ENCODE measurements at places on chromosomes 2 and 18.
A peak's percentile ranks its signal among the peaks of the same experiment; 100 is the strongest.

DNA sequence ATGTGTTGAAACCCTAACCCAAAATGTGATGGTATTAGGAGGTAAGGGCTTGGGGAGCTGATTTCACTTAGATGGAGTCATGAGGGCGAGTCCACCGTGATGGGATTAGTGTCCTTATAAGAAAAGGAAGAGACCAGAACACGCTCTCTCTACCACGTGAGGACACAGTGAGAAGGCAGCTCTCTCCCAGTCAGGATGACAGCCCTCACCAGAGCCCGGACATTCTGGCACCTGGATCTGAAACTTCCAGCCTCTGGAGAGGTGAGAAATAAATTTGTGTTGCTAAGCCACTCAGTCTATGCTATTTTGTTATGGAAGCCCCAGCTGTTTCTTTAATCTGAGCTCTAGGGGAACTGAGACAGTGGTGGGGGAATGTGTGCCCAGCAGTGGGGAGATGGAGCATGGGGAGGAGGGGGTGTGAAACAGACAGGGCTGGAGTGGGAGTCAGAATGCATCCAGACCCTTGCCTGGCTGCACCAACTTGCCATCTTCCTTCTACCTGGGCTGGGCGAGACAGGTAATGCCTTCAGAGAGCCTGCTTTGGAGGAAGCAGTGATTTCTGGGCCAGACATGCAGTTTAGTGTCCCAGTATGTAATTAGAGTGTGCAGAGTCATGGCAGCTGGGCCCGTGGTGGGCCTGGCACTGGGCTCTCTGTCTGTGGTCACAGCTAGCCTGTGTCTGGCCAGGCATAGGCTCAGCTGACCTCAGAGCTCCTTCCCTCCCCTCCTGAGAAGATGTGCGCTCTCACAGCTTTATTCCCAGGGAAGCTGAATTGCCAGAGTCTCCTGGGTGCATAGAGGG lies 38.1 kb downstream of the RHOB start:
- no peak for DNase-seq

DNA sequence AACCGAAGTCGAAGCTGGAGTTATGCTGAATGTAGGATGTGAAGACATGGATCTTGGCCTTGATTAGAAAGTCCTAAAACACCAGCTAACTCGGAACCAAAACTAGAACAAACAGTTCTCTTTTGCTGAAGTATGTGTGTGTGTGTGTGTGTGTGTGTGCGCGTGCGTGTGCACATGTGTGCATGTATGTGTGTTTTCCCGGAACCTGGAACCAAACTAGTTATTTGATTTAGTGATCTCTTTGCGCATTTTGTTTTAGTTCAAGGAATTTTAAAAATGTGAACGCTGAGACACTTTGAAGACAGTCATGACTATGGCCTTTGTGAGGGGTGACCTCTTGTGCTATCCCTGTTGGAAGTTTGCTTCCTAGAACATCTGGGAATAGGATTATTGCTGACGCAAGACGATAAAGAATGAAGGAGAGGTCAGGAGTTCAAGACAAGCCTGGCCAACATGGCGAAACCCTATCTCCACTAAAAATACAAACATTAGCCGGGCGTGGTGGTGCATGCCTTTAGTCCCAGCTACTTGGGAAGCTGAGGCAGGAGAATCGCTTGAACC lies 23.8 kb downstream of the FHL2 start:
- DNase-seq, result no peak

DNA sequence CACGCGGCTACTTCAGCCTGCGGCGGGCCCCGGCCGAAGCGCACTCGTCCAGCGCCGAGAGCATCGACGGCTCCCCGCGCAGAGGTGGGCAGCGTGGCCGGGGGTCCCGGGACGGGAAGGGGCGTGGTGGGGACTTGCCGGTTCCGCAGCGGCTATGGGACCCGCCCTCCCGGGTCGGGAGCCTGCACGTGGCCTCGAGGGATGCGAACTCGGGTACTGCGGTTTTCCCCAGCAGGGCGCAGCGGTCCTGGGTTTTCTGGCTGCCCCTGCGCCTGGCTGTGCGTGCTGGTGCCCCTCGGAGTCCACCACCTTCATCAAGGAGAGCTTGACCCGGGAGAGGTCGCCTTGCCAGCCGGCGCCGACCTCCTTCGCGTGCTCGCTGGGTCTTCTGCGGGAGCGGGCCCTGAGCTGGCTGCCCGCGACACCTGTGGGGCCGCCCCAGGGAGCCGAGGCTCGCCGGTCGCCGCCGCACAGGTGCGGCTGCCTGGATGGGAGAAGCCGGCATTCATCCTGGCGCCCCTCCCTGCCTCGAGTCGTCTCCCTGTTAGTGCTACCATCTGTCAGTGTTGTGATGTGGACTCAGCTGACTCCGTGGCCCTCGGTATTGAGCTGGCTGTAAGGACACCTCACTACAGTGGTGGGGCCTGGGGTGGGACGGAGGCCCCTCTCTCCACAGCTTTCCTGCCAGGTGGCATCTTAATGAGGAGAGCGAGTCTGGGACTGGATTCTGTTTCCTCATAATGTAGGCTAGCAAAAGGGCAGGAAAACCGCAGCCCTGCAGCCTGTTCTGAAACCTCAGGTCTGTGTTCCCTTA lies 177.3 kb downstream of the AGAP1 start:
- DNase-seq, result peak; percentile 83

DNA sequence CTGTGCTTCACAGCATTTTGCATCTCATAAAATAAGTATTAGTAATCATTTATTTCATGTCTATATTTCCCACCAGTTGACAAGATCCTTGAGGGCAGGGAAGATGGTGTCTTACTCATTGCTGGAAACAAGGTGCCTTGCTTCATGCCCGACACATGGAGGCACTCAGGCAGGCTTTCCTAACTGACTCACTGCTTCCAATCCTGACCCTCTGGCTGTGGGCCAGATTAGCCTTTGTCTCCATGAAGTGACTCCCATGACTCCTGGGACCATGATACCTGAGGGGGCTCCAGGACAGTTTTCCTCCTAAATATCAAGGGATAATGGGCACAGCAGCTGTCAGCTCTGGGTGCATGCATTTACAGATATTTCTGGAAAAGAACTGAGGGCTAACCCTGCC lies 275.1 kb downstream of the AGPS start:
- no peak for DNase-seq

GRCh38 chr2:24075259-24075658 lies 867 bp downstream of the SF3B6 start:
- no peak for DNase-seq
